NCI-H1417 treated with DMSO at 0.1 percent for 48 hours (cell line): ENCODE measurements at places on chromosomes 13 and 19.

GRCh38 chr13:100563779-100564178 lies 24.8 kb downstream of the GGACT start:
- no peak for DNase-seq

DNA sequence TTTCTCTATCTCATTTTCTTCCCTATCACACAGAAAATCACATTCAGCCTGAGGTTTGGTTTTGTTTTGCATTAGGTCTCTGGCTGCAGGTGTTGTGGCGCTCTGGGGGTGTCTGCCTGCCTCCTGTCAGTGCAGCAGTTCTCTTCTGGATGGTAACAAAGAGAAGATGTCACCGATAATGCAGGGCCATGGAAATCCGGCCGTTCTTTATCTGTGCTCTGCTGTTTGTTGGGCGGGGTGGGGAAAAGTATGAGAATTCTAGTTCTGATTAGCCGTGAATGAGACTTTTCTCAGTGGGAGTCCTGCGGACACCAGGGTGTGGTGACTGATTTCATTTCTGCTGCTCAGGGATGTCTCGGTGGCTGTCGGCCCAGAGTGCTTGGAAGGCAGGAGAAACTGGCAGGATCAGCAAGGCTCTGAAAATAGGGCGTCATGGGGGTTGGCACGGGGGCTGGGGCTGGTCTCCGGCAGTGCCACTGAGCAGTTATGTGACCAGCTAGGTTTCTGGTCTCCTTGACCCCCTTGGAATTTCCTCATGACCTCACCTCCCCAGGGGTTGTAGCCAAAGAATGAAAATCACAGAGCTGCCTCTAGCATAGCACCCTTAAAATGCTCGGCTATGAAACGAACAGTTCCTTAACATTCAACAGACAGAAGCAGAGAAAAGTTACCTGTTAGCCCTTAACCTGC lies 5.0 kb downstream of the RNF113B start:
- no peak for DNase-seq

GRCh38 chr19:39128516-39129079 lies 3.0 kb downstream of the PAK4 start:
- no peak for DNase-seq

- no peak for DNase-seq
Measured at GRCh38 chr13:88217883-88218282, 546.7 kb downstream of the SLITRK5 start.

DNA sequence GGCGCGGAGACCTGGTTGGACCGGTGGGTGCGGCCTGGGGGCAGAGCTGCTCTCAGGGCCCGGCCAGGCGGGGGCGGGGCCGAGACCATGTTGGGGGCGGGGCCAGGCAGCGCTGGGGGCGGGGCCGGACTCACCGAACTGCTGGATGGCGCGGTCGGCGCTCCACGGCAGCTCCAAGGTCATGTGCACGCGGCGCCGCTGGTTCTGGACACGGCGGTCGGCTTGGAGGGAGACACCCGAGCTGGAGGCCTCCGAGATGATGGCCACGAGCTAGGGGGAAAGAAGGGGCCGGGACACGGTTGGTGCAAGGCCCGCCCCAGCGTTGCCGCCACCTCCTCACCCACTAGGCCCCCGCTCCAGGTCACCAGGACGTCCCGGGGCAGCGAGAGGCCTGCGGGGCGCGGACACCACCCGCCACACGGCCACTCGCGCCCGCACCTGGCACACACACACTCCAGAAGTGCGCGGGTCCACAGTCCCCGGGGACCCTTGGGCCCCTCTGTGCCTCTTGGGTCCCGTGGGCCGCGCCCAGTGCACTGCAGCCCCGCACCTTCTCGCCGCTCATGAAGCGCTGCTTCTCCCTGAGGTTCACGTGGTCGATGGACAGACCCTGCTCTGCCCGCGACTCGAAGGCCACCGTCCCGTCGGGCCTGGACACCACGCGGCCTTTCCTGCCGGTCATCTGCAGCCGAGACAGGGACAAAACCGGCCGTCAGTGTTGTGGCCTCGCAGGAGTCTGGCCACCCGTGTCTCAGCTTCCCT lies 8.7 kb downstream of the GPX4 start:
- DNase-seq = no peak

GRCh38 chr13:29577136-29578051 lies 18.1 kb downstream of the SLC7A1 start:
- DNase-seq = no peak

GRCh38 chr13:59545007-59545406 lies 618.7 kb downstream of the DIAPH3 start:
- DNase-seq = no peak

DNA sequence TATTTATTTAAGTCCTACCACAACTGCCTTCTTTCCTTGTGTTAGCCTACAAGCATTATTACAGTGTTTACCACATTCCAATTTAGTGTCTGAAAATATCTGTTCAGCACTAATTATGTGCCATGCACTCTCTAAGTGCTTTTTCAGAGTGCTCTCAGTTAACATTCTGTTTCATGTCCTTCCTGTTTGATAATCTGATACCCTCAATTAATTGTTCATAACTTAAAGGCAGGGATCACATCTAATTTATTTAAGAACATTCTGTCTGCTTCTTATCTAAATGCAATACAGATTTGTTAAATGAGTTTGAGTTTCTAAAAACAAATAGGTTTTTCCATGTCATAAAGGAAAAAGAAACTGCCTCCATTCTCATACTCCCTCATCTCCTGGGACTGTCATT lies 649.6 kb upstream of the ATXN8OS start:
- no peak for DNase-seq

DNA sequence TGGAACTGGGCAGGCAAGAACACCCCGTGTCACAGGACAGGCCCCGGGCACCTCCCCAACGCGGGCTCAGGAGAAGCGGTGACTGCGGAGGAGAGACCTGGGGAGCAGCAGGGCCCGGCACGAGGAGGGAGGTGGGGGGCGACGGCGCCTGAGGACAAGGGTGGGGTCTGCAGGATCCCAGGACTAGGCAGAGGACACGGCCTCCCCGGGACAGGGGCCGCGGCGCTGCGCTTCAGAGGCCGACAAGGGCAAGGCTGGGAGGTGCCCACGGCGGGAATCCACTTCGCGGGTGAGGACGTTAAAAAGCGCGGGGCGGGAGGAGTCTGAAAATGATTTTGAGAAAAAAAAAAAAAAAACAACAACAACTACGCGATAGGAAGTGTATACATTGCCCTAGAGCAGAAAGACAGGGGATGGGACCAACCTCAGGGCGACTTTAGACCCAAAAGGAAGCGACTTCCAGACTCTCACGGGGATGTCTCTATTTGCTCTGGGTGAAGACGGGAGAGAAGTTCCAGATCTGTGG lies 44.9 kb downstream of the ZNF611 start:
- no peak for DNase-seq

DNA sequence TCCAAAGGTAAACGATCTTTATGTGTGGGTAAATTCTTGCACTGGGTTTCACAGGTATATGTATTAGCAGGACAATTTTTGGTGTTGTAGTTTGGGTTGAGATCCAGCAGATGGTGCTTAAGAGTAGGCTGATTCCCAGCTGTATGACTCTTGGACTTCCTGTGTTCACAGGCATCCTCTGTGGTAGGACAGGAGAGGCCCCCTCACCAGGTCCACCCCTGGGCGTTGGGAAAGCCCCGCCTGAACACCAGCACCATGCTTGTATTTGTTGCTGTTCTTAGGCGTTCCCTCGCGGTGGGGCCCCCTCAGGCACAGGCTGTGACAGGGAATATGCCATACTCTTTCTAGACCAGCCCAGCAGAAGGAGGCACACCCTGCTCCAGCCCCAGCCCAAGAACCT lies 49.5 kb upstream of the PCDH17 start:
- no peak for DNase-seq

GRCh38 chr13:112605531-112605990 lies 17.6 kb upstream of the TUBGCP3 start:
- DNase-seq = no peak

- DNase-seq = no peak
Measured at GRCh38 chr19:2469102-2469914, 6.6 kb upstream of the GADD45B start.

GRCh38 chr13:112071723-112072533 lies 5.0 kb downstream of the SOX1 start:
- DNase-seq = no peak

DNA sequence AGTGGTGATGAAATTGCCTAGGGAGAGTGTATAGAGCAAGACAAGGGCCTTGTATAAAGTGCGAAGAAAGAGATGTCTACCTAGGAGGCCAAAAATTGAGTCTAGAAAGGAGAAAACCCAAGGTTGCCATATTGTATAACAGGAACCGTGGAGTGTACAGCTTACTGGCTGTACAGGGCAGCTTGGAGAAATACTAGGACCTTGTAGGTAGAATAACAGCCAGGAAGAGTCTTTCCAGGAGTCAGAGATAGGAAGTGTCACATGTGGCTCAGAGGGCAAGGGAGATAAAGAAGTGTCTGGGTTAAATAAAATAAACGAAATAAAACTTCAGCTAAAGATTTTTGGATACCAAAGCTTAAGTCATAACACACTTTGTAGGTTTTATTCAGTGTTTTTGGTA lies 12.4 kb downstream of the CDK8 start:
- no peak for DNase-seq

DNA sequence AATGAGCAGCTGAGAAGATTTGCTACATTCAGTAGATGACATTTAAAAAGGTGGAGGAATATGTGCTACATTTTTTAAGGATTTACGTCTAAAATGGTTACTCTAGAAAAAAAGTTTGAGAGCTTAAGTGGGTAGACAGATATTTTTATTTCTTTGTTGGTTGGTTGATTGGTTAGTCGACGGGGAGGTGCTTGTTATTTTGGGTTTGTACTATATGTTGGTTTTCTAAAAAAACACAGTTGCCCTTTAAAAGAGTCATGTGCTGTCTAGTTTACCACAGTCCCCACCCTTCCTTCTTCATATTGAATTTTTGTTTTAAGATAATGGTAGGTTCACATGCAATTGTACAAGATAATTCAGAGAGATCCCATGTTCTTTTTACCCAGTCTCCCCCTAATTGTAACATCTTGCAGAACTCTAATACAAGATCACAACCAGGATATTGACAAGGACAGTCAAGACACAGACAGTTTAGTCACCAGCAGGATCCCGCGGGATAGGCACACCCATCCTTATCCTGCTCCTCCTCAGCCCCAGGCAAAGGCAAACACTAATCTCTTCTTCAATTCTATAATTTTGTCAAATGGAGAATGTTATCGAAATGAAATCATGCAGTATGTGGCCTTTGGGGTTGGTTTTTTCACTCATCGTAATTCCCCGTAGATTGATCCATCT lies 171.4 kb downstream of the FOXO1 start:
- DNase-seq = no peak
